ENCODE measurements at places on chromosomes 7 and 10.

DNA sequence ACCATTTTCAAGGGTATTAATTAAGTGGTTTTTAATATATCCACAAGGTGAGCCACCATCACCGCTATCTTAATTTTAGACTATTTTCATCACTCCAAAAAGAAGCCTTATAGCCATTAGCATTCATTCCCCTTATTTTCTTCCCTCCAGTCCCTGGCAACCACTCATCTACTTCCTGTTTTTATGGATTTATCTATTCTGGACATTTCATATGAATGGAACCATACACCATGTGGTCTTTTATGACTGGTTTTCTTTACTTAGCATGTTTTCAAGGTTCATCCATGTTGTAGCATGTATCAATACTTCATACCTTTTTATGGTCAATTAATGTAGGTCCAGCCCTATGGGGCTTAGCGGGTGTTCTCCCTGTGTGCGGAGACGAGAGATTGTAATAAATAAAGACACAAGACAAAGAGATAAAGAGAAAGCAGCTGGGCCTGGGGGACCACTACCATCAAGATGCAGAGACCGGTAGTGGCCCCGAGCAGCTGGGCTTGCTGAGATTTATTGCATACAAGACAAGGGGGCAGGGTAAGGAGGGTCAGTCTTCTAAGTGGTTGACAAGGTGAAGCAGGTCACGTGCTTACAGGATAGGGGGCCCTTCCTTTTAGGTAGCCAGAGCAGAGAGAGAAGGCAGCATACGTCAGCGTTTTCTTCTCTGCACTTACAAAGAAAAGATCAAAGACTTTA is 14.6 kb downstream of the WBP1L start:
- no peak for DNase-seq

- no peak for DNase-seq
Measured at GRCh38 chr10:79380125-79380945, 33.1 kb downstream of the PPIF start.

GRCh38 chr10:3811291-3811870 is 26.4 kb upstream of the KLF6 start:
- DNase-seq: no peak

DNA sequence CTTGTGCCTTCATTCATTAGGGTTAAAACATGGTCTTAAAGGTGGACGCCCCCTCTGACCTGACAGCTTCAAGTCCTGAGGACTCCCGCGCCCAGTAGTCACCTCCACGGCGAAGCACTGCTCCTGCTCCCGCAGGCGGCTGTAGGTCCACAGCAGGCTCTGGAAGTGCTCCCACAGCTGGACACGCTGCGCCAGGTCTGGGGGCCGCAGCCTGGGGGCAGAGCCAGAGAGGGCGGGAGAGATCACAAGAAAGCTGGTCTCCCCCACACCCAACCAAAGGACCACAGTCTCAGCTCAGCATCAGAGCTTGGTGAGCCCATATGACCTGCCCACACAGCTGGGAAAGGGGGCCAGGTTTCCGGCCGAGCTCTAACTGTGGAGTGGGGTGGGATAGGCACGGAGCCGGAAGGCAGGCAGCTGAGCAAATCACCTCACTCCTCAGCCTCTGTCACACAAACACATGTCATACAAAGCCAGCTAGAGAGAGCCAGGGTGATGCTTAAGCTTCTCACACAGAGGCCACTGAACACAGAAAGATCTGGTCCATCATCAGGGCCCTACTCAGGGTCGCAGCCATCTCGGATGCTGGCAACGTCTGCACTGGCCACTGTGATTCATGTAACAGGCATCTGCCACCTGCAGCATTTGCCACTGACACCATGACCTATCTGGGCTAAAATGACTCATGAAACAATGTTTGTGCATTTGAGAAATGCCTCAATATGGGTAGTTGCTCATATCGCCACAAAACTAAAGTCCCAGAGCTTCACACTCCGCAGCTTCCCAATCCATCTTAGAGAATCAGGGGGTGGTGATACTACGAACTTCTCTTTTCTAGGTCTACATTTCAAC is 12.6 kb downstream of the HPS1 start:
- DNase-seq: no peak

- no peak for DNase-seq
Measured at GRCh38 chr7:50659329-50659965, 94.2 kb upstream of the DDC start.

- no peak for DNase-seq
Measured at GRCh38 chr10:92291921-92292845, 1.2 kb downstream of the MARCHF5 start.

GRCh38 chr10:131575877-131576276 is 264.4 kb upstream of the TCERG1L start:
- DNase-seq: no peak
